ENCODE measurements at places on chromosomes 11 and 22. TPM values are rescaled to one million over a fixed set of nuclear protein-coding genes. Genes with fewer than 3 reads are reported as not detected.

GRCh38 chr11:106986261-106986660, 32.0 kb downstream of the GUCY1A2 start:
- no peak for DNase-seq

GRCh38 chr22:24414523-24414922, 12.9 kb upstream of the ADORA2A start:
- no peak for DNase-seq

- no peak for DNase-seq
These were observed 2.5 kb downstream of the WNT7B start for GRCh38 chr22:45974498-45974897.

DNA sequence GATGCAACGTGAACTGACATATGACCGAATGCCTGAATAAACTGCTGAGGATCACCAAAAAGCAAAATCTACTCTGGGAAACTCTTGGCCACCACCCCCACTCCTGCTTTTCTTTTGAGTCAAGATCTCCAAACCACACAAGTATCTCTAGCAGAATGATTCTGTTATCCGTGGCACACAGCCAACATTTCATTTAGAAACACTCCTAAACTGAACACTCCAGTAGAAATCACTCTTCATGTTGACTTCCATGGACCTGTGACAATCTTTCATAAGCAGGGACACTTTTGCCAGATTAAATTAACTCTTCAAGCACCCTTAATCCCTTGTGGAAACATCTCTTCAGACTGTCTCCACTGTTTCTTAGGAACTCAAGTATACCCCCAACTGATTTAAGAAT, 44.4 kb downstream of the VSIG10L2 start:
- no peak for DNase-seq

DNA sequence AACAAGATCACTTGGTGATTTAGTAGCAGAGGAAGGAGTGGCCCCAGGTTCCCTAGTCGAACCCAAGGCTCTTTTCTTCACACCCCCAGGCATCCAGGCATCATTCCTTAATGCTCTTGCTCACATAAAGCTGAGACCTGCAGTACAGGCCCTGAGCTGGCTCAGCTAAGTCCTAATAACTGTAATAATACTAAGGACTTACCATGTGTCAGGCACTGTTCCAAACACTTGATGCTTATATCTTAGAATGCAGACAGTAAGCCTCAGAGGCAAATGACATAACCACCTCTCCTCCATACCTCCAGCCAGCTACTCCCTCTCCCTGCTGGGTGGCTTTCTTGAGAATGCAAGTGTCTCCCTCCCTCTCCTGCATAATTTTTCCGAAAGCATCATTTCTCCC, 33.2 kb downstream of the ANKK1 start:
- DNase-seq = no peak

DNA sequence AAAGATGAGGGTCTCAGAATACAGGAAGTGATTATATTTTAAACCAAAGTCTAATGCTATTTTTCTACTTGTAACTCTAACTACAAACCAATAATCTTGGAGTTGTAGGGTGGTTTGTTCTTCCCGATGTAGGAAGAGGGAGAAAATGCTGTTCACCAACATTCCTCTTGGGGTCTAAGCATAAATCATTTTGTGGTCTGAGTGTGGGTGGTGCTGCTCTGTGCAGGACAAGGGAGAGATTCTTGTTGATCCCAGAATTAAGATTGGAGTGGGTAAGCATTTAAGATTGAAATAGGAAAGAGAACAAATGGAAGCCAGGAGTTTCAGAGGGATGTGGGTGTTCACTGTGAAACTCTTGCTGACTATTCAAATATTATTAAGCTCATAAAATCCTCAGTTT, 38.6 kb upstream of the MMP13 start:
- DNase-seq = no peak

GRCh38 chr22:50111056-50111455, 21.2 kb downstream of the MOV10L1 start:
- DNase-seq = no peak

Gene TEX12
- total RNA-seq = not detected

Gene FAM118A
- total RNA-seq = 6.2 TPM

Data from occipital lobe (tissue), 3 donors.